ENCODE measurements at places on chromosomes 16 and 17.
A peak's percentile ranks its signal among the peaks of the same experiment; 100 is the strongest.

GRCh38 chr17:77247048-77247541, 106.3 kb downstream of the SEC14L1 start:
- peak; percentile 91 for DNase-seq

DNA sequence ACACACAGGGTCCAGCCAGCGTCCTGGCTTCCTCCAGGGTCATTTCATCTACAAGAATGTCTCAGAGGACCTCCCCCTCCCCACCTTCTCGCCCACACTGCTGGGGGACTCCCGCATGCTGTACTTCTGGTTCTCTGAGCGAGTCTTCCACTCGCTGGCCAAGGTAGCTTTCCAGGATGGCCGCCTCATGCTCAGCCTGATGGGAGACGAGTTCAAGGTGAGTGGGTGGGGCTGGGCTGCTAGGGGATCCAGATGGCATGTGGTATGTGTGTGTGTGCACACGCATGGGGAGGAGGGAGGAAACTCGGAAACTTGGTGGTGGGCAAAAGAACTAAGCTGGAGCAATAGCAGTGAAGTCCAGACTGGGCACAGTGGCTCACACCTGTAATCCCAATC, 11.5 kb downstream of the CETP start:
- DNase-seq = no peak

DNA sequence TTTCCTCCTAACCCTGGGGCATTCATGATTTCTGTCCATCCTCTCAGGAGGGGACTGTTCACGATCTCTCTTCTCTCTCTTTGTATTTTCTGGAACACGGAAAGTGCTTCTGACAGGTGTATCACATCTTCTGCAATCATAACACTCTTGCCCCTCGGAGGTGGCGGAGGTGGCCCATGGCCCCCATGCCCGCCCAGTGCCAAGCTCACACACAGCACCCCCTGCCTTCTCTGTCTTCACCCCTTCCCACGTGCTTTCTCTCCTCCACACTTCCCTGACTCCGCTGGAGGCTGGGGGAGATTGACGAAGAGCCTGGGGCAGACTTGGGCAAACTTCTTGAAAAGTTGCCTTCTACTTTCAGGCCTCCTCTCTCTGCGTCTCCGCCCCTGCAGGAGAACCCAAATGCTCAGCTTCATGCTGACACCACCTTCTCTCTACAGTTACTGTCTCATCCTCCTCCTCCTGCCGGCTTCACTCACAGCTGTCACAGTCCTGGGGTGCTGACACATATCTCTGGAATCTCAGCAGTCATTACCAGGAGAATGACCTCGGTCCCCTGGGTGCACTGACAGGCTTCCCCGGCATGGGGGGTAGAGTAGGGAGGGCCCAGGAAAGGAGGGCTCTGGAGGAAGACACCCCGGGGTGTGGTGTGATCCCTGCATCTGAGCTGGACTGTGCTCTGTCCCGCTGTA, 127.1 kb downstream of the ENGASE start:
- DNase-seq = peak; percentile 72

DNA sequence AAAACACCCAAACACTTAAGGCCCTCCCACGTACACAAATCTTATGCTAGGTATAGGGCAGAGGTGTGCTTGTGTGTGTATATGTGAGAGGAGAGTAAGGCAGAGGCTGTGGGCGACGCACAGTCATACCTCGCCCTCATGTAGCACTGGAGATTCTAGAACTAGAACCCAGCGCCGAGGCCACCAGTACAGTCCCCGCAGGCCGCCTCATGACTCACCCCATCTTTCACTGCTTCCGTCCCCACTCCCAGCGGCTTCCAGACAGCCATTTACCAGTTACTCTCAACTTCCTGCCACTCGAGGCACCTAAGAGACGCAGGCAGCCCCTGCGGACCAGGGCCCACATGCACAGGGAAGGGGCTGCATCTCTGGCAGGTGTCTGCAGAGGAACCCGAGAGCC, 23.2 kb upstream of the CYTH1 start:
- no peak for DNase-seq

GRCh38 chr17:9138161-9138717, 116.9 kb downstream of the NTN1 start:
- DNase-seq = no peak

- peak; percentile 92 for DNase-seq
Measured at GRCh38 chr17:79393358-79394052, 217.3 kb downstream of the RBFOX3 start.

DNA sequence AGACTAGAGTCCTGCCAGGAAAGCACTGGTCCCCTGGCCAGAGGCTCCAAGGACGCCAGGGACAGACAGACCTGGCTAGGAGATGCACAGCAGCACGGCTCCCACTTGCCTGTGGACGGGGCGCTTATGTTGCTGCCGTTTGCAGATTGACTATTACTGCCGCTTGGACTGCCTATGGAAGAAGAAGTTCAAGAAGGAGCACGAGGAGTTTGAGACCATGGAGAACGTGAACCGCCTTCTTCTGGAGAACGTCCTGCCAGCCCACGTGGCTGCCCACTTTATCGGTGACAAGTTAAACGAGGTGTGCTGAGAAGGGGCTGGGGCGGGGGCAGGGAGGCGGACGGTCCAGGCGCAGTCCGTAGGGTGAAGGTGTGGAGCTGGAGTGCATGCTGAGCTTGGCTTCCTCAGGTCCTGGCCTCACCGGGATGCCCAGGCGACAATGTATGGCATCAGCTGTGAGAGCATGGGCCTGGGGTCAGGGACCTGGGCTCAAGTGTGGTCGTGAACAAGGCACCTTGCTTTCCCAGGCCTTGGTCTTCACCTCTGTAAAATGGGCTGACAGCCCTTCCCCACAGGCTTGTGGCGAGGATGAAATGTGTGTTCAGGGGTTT, 45.6 kb downstream of the ADCY7 start:
- DNase-seq = peak; percentile 3

GRCh38 chr16:88813269-88814143, 1.8 kb upstream of the APRT start:
- no peak for DNase-seq

GRCh38 chr17:56809106-56809819, 24.5 kb downstream of the C17orf67 start:
- DNase-seq = no peak

DNA sequence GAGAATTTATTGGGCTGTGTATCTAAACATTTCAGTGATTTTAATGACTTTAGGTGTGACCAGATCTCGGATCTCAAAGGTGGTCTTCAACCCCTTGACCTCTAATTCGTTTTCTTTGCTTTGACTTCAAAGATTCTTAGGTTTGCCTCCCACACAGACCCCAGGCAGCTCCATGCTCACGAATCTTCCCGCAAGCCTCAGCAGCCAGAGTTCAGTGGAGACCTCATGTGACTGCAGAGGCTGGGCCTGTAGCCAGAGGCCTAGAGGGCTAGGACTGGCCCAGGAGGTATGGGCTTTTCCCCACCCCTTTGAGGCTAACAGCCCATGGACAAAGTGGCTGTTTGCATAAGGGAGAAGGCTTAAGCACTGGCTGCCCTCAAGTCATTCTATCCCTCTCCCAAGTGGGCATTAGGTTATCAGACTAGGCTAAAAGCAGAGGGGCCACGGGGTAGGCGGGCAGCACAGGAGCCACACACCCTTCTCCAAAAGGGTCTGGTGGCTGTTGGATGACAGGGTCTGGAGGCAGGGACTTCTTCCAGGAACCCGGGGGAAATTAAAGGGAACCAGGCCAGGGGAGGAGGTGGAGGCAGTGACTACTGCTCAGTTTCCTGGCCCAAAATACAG, 3.0 kb downstream of the HIRIP3 start:
- DNase-seq = peak; percentile 31

GRCh38 chr16:84082835-84083569, 33.7 kb downstream of the MBTPS1 start:
- DNase-seq = no peak

DNA sequence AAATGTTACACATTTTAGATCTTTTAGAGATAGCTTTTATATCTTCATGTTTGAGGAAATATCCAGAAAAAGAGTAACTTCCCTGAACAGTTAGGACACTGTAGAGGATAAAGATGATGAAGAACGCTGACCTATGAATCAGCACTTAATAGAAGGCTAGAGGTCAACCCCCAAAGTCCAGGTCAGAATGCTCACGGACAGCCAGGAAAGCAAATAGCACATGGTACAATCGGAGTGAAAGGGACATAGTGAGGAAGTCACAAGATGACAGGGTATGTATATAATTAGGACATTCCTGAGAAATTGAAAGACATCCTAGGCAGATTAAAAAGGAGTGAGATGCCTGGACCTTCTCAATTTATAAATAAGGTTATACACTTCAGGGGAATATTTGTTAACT, 55.1 kb upstream of the CNTNAP4 start:
- DNase-seq = no peak

GRCh38 chr17:80447790-80448189, 28.6 kb downstream of the NPTX1 start:
- DNase-seq = no peak

DNA sequence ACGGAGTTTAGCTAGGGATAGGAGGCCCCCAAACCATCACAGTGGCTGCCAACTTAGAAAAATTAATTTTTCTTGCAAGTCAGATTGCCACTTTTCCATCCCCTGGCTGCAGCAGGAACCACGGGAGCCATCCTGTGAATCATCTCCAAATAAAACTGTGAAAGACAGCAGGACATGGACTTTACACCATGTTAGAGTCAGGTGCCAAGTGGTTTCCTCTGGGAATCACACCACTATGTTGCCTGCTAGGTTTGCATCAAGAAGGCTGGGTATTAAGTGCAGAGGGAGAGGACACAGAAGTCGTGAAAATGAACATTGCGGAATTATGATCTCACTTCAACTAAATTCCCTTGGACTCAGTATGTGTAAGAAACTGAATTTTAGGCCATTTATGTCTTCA, 471.3 kb upstream of the GOT2 start:
- DNase-seq = no peak

DNA sequence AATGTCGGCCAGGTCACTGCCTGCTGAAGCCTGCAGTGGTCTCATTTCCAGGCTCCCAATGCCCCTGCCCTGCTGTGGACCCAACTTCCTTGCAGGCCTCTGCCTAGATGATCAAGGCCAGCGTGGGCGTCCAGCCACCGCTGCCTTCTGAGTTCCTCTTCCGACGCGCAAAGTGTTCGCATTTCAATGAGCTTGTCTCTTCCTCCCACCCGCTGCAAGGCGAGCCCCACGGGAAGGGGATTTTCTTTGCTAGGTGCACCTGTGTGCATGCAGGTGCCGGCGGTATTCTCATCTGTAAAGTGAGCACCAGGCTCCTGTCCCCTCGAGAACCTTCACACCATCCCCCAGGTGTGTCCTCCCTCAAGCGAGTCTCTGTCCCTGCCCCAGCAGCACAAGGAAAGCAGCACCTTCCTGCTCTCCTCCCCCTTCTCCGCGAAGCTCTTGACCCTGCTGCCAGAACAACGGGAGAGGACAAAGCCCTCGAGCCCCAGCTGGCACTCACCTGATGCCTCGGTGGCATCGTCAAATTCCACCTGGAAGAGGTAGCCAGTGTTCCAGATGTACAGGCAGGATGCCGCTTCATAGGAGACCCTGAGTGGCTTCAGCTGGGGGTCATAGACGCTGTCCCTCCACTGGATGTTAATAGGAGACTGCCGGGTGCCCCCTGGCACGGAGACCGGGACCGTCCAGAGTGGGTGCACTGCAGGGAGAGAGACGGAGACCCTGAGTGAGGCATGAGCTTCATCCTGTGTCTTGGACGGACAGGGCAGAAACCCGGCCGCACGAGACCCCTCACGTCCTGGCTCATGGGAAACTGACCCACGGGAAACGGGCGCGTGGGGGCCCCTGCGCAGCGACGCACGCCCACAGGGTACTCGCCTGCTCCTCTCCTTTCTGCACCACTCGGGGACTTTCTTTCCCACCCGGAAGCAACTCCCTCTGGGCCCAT, 9.8 kb downstream of the CA5A start:
- no peak for DNase-seq
